ENCODE measurements at places on chromosomes 1 and 21.
A peak's percentile ranks its signal among the peaks of the same experiment; 100 is the strongest.

- no peak for DNase-seq
These were observed 23.2 kb downstream of the PTTG1IP start for GRCh38 chr21:44850208-44850800.

- DNase-seq: peak; percentile 3
These were observed 57.6 kb downstream of the TGFB2 start for GRCh38 chr1:218402786-218403120.

DNA sequence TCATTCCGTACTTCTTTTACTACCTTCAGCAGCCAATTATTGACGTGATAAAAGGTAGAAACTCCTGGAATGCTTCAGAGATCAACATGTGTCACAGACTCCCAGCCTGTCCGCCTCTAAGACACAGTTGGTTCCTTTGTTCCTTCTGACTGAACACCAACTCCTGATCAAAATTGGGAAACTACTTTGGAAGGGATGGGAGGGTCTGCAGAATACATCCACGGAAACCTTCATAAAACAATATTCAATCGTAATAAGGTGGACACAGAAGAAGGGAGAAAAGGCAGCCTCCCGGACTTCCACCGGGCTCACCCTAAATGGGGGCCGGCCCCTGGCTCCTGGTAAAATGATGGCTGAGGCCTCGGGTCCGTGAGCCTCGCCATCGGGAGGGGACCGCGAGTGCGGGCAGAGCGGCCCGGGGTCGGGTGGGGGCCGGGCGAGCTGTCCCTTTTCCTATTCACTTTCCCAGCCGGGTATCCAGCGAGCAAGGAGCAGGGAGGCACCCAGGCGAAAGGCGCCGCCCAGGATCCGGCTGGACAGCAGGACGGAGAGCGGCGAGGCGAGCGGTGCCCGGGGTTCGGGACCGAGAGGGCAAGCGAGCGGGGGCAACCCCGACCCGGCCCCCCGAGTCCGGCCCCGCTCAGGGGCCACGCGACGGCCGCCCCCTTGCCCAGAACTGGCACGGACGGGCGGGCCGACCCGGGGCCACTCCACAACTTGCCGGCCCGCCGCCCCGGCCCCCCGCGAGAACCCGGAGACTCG is 805 bp downstream of the NRIP1 start:
- peak; percentile 63 for DNase-seq

DNA sequence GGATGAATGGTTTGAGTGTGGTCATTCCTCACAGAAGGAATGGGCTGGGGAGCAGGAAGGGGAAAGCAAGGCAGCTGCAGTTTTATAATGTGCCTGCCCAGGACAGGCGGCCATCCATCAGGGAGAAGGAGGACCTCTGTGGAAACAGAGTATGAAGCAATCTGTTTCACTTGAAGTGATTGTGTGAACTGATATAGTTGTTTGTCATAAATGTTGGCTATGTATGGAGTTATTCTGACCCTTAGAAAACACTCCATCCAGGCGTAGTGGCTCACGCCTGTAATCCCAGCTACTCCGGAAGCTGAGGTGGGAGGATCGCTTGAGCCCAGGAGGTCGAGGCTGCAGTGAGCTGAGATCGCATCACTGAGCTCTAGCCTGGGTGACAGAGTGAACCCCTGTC is 46.5 kb downstream of the NENF start:
- DNase-seq: no peak

- DNase-seq: no peak
These were observed 418.6 kb downstream of the MRPL39 start for GRCh38 chr21:25188677-25189079.

GRCh38 chr1:14292520-14292919 is 306.0 kb upstream of the KAZN start:
- DNase-seq: no peak

GRCh38 chr1:41608211-41608610 is 123.7 kb upstream of the EDN2 start:
- no peak for DNase-seq

DNA sequence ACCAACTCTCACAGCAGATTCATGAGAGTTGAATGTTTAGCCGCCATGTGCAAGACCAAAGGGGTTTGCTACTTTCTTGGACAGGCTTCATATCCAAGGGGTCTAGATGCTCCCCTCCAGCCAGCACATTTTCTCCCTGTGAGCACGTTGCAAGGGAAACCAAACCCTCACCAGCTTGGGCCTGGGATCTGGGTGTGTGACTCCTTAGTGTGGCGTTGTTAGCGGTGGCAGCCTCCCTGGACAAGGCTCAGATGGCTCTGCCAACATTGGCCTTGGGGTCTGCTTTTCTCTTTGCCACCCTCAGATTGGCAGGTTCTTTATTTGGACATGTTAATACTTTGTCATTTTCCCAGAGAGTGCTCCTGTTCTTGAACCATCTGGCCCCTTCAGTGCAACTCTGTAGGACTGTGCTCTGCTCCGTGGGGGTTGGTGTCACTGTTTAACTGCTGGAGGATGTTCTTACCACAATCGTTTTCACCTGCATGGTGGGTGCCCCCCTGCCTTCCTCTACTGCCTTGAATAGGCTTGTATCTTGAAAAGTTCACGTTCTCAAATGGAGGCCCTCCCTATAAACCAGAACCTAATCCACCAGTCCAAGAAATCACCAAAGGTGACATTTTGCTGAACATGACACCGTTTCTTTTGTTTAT is 13.4 kb downstream of the ABCG1 start:
- no peak for DNase-seq

GRCh38 chr1:89975540-89976125 is 19.3 kb upstream of the ZNF326 start:
- no peak for DNase-seq

GRCh38 chr1:17998889-17999288 is 108.7 kb upstream of the IGSF21 start:
- no peak for DNase-seq

GRCh38 chr1:7339953-7340352 is 431.1 kb upstream of the VAMP3 start:
- no peak for DNase-seq

- DNase-seq: no peak
These were observed 109.3 kb downstream of the ZC3H11B start for GRCh38 chr1:219503604-219504003.

GRCh38 chr1:147541672-147542568 is 619 bp downstream of the BCL9 start:
- DNase-seq: peak; percentile 77

GRCh38 chr1:11307852-11308251 is 34.9 kb downstream of the UBIAD1 start:
- no peak for DNase-seq

DNA sequence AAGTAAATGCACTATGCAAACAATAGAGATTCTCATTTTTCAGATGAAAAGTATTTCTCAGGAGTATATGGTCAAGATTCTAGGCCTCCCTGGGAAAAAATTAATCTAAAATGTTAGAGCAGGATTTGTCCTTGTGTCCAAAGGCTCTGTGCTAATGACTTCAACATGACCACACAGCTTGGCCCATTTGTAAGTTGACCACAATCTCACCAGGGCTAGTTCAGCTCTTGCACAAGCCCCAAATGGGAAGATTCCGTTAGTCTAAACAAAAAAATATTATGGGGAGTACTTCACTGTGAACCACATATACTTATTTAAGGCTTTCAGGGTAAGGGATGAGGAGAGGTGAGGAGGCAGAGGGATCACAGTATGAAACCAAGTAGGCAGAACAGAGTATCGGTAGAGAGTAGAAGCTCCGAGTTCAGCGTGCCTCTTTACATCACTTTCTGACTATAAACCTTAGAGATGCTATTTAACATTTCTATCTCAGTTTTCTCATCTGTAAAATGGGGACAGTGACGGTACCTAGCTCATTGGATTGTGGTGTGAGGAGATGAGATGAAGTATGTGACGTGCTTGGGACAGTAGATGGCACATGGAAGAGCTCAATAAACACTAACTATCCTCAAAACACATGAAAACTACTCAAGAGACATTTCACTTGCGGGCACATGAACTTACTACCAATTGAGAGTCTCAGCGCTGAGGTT is 37.8 kb upstream of the CTTNBP2NL start:
- no peak for DNase-seq

GRCh38 chr1:244970236-244970743 is 105.9 kb upstream of the HNRNPU start:
- peak; percentile 88 for DNase-seq

- DNase-seq: peak; percentile 58
These were observed 15.5 kb downstream of the TEX38 start for GRCh38 chr1:46687093-46687659.

DNA sequence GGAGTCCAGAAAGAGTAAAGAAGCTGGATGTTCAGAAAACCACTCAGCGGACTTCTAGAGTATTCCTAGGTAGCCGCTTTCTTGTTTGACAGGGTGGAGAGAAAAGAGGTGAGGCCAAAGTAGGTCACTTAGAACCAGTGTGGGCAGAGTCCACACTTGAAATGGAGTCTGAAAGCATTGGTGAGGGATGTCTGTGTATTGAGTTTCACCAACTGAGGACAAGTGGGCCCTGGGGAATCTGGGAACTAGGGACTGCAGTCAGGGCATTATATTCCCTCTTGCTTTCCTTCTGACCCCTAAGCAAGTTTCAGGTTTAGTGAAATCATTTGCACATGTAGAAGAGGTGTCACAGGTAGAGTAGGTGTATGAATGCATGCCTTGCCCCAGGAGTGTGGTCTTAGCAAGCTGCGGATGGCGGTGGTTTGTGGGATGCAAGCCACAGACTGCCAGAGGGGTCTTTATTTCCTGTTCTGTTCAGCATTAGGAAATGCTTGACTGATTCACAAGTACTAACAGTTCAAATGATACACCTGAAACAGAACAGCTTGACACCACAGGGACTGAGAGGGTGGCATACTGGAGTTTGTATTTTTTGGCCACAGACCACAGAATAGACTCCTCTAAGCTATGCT is 1.1 kb upstream of the GNG12 start:
- DNase-seq: no peak

GRCh38 chr1:55699228-55699627 is 484.1 kb upstream of the USP24 start:
- DNase-seq: no peak

GRCh38 chr1:109229531-109230127 is 15.9 kb downstream of the SARS1 start:
- no peak for DNase-seq

GRCh38 chr1:29655945-29656850 is 419.9 kb downstream of the PTPRU start:
- no peak for DNase-seq

GRCh38 chr1:155323729-155324036 is 3.0 kb downstream of the RUSC1 start:
- DNase-seq: peak; percentile 71

- DNase-seq: no peak
These were observed 26.3 kb downstream of the ATP2B4 start for GRCh38 chr1:203652724-203653461.

GRCh38 chr1:214824763-214825162 is 221.8 kb downstream of the CENPF start:
- no peak for DNase-seq

DNA sequence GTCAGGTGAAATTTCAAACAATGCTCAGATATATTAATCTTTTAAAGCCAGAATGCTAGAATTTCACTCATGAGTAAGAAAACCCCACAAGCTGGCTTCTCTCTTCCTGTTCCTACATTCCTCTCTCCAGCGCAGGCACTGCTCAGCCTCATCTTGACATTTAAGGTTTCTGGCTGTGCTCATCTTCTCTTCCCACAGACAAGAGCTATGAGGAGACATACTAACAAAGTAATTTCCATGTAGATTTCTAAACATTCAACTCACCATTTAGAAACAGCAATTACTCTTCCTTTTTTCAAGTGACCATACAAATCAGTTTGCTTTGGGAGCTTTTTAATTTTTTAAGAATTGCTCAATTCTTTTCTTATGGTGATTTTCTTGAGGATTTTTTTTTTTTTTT is 7.8 kb upstream of the LRRC8D start:
- no peak for DNase-seq

- no peak for DNase-seq
These were observed 628 bp upstream of the PLEKHM2 start for GRCh38 chr1:15683345-15684039.

GRCh38 chr1:13730291-13730690 is 30.3 kb downstream of the PRDM2 start:
- DNase-seq: no peak

DNA sequence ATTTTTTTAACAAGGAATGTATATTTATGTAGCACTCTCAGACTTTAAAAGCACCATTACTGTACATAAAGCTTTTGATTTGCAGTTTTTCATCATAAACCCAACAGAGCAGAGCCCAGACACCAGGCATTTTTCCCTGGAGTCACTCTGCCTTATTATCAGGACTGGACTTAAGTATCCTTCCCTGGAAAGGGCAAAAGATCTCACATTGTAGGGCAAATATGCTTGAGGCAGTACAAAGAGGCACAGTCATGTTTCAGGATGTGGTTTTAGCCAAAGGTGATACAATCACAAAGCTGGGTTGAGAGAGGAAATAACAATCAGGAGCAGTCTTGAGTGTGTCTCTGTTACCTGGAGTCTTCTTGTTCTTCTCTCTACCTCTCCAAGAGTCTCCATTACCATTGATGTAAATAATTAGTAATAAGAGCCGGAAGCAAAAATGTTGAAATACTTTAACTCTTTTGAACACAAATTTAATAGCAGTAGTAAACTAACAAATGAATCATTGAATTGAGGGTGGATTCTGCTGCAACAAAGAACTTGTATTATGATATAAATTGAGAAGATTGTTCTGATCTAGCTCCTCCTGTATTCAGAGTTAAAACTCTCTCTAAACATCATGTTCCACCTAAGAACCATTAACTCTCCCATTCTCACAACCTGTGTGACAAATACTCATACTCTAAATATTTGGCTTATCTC is 160.5 kb downstream of the LTN1 start:
- no peak for DNase-seq

DNA sequence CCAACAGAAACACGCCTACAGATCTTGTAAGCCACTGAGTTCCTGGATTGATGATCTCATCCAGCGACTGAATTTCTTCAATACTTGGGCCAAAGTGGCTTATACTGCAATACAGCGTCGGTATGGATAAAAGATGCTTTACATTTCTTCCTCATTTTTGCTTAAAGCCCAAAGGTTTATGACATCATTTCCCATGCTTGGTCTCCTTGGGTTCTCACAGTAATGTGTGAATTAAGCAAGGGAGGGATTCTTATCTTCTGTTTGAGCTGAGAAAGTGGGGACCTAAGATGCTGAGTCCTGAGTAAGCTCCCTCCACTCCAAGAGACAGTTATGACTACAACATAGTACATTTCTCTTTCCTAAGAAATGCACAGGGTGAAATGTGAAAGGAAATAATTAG is 39.5 kb downstream of the LBR start:
- no peak for DNase-seq

- no peak for DNase-seq
These were observed 38.0 kb downstream of the NFIA start for GRCh38 chr1:61120246-61120840.

DNA sequence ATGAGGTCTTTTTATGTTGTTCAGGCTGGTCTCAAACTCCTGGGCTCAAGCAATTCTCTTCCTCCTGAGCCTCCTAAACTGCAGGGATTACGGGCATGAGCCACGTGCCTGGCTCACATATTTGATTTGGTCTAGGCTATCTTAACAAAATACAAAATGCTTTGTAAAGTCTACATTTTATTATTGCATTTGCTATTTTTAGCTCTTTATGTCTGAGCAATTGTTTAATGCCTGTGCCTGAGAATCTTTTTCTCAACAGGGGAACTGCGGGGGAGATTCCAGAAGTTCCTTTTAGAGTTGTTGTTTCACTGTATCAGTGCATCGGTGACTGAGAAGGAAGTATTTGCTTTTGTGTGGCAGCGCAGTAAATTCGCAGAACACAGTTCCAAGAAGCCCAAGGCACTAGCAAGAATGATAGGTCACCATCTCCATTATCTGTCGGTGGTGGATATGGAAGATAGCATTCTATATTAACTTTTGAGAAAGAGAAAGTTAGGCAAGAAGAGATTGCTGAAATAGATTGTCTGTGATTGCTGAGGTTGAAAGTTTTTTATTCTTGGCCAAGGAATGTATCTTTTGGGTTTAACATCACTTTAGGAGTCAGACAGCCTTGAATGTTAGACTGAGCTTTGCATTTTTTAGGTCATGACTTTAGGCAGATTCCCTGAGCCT is 167.3 kb downstream of the PDE4B start:
- no peak for DNase-seq
